ENCODE measurements at places on chromosomes 5 and 9. TPM values are rescaled to one million over a fixed set of nuclear protein-coding genes. Genes with fewer than 3 reads are reported as not detected.

Gene PCDHGC4
- 6.8 TPM for total RNA-seq

- no peaks in the 10 kb centered on the region for H3K4me1 ChIP-seq
- H3K27me3 ChIP-seq: no peaks in the 10 kb centered on the region
- no peak for DNase-seq
- H3K27ac ChIP-seq: no peak overlapping the region
- H3K36me3 ChIP-seq: peaks cover 6% of the 10 kb centered on the region
- H3K4me3 ChIP-seq: no peak overlapping the region
These were observed 273.1 kb downstream of the SLF1 start for GRCh38 chr5:94891565-94891964.

DNA sequence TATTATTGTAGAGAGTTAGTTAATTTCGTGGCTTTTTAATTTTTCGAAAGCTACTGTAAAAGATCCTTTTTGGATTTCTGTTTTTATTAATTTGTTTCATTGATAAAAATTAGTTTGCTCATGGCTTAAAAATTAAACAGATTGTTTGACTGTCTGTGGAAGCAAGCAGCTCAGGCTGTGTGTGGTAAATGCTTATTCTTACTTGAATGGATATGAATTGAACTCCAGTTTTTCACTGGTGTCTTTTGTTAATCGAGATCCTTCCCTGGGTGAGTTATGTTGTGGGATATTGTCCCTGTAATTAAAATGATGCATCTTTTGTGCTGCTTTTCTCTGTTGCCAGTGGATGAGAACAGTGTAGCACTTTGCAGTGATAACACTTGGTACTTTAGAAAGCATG lies 75.3 kb downstream of the PIK3R1 start:
- H3K4me3 ChIP-seq: no peak overlapping the region
- DNase-seq: no peak
- H3K27me3 ChIP-seq: no peaks in the 10 kb centered on the region
- peaks cover 27% of the 10 kb centered on the region for H3K36me3 ChIP-seq
- peaks cover 36% of the 10 kb centered on the region for H3K4me1 ChIP-seq

- no peak overlapping the region for H3K27ac ChIP-seq
- H3K4me3 ChIP-seq: no peak overlapping the region
- H3K4me1 ChIP-seq: peaks cover 58% of the 10 kb centered on the region
- no peaks in the 10 kb centered on the region for H3K27me3 ChIP-seq
These were observed 82.4 kb downstream of the ARHGAP26 start for GRCh38 chr5:142852416-142853198.

DNA sequence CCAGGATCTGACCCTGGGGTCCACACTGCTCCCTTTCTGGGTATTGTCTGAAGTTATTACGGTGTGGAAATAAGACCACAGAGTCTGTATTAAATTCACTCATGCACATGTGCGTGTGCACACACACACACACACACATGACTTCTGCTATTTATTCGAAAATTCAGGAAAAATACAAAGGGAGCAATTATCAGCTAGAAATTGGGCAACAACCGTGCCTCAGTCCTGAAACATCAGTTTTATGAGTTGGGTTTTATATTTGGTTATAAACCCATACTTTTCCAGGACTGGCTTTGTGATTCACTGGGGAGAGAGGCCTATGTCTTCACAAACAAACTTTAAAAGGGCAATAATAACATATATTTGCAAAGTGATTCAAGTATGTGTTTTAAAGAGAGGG lies 90.2 kb downstream of the ANGPTL2 start:
- H3K4me3 ChIP-seq: no peak overlapping the region
- no peak overlapping the region for H3K27ac ChIP-seq
- peaks cover 16% of the 10 kb centered on the region for H3K4me1 ChIP-seq
- DNase-seq: no peak
- no peaks in the 10 kb centered on the region for H3K27me3 ChIP-seq

Gene TEX48
- not detected for total RNA-seq

- H3K4me1 ChIP-seq: no peaks in the 10 kb centered on the region
- no peak overlapping the region for H3K27ac ChIP-seq
- no peaks in the 10 kb centered on the region for H3K27me3 ChIP-seq
- no peak for DNase-seq
- no peak overlapping the region for H3K4me3 ChIP-seq
These were observed 208.2 kb downstream of the DMRTA1 start for GRCh38 chr9:22654833-22655232.

DNA sequence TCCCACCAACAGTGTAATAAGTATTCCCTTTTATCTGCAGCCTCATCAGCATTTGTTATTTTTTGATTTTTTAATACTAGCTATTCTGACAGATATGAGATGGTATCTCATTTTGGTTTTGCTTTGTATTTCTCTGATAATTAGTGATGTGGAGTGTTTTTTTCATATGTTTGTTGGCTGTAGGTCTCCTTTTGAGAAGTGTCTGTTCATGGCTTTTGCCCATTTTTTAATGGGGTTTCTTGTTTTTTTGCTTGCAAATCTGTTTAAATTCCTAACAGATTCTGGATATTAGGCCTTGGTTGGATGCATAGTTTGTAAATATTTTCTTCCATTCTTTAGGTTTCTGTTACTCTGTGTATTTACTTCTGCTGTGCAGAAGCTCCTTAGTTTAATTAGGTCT lies 445.4 kb upstream of the DAB2 start:
- no peaks in the 10 kb centered on the region for H3K4me1 ChIP-seq
- no peak overlapping the region for H3K27ac ChIP-seq
- no peaks in the 10 kb centered on the region for H3K36me3 ChIP-seq
- DNase-seq: no peak
- no peaks in the 10 kb centered on the region for H3K27me3 ChIP-seq
- H3K4me3 ChIP-seq: no peak overlapping the region

DNA sequence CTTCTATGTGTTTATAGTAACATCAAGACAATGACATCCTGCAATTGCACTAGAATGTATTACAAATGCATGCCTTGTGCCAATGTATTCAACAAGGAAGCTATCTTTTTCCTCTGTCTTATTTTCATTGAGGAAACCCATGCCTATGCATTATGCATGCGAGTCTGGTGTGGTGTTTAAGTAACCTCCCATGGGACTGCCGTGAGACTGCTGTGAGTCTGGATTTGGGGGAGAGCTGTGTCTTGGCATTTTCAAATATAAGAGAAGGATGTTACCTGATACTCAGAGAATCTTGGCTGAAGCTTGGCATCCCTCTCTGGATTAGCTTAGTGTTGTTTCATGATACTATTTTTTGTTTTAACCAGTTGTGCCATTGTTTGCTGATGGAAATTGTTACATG lies 98.3 kb downstream of the F2RL2 start:
- DNase-seq: no peak
- no peaks in the 10 kb centered on the region for H3K4me1 ChIP-seq
- no peaks in the 10 kb centered on the region for H3K36me3 ChIP-seq
- H3K27me3 ChIP-seq: no peaks in the 10 kb centered on the region
- no peak overlapping the region for H3K27ac ChIP-seq

Gene PCDHA9
- 0.73 TPM for total RNA-seq

DNA sequence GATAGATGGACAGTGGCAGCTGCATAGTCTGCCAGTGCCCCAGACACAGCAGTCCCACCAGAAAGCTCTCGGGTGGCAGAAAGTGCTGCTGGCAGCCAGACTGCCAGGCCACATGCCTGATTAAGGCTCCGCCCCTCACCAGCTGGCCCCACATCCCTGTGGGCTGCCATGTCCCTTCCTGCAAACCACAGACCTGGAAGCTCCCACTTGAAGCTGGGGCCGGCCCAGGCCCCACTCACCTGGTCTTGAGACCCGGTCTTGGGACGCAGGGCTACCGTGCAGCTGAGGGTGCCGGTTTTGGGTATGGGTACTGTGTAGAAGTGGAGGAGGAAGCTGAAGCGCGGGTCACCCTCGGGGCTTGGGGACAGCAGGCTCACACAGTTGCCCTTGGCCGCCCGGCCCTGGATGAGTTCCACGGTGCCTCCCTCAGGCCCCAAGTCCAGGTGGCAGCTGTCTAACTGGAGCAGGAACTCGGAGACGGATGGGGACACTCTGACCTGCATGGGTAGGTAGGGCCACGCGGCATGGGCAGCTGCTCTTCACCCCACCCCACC lies 15.3 kb downstream of the FPGS start:
- DNase-seq: no peak
- H3K4me3 ChIP-seq: no peak overlapping the region
- peaks cover 89% of the 10 kb centered on the region for H3K36me3 ChIP-seq
- no peaks in the 10 kb centered on the region for H3K4me1 ChIP-seq

DNA sequence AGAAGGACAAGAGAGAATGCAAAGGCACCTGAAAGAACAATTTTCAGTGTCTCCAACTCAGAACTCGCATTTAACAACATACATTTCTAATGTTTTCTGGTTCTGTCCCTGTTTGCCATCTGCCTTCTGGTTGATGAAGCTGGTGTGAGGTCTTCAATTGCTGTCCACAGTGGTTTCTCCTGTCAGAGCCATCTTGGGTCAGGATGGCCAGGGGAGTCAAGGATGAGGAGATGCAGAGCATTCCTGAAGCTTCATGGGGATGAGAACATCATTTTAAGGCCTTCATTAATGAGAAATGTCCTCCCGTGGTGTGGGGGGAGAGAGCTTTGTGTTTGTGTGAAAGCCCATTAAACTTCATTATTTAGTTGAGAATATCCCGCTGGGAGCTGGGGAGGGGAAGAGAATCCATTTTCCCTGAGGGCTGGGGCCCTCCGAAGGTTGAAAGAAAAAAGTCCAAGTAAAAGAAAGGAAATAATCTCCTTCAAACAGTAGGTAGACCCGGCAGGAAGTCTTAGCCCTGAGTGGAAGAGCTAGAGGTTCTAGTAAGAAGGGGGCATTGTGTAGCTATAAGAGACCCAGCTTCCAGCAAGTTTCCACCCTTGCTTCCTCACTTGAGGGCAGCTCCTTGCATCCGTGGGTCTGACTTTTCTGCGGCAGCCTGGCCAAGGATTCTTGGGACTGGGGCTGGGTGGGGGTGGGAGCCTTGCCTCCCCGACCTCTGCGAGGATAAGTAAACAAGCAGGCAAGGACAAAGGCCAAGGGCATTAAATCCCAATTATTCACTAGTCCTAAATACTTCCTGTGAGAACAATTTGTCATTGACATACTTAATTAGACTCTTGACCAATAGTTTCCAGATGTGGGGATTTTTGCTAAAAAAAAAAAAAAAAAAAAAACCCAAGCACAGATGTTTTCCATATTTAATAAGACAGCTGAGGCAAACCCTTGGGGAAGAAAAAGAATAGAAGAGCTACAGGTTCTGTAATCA lies 119.2 kb downstream of the MSX2 start:
- no peaks in the 10 kb centered on the region for H3K4me1 ChIP-seq
- H3K4me3 ChIP-seq: no peak overlapping the region
- no peaks in the 10 kb centered on the region for H3K27me3 ChIP-seq
- H3K36me3 ChIP-seq: no peaks in the 10 kb centered on the region
